NCI-H2171 (cell line): ENCODE measurements at places on chromosomes 7 and 10.

- no peak for DNase-seq
Observed at GRCh38 chr7:12833829-12834228, 146.4 kb downstream of the ARL4A start.

GRCh38 chr7:1329966-1330800 lies 97.5 kb downstream of the UNCX start:
- DNase-seq, result no peak

GRCh38 chr7:155594961-155595366 lies 48.6 kb upstream of the CNPY1 start:
- DNase-seq, result no peak

- DNase-seq, result no peak
Observed at GRCh38 chr10:132714986-132715775, 70.8 kb downstream of the NKX6-2 start.

GRCh38 chr10:33150889-33151288 lies 183.6 kb downstream of the NRP1 start:
- DNase-seq, result no peak

DNA sequence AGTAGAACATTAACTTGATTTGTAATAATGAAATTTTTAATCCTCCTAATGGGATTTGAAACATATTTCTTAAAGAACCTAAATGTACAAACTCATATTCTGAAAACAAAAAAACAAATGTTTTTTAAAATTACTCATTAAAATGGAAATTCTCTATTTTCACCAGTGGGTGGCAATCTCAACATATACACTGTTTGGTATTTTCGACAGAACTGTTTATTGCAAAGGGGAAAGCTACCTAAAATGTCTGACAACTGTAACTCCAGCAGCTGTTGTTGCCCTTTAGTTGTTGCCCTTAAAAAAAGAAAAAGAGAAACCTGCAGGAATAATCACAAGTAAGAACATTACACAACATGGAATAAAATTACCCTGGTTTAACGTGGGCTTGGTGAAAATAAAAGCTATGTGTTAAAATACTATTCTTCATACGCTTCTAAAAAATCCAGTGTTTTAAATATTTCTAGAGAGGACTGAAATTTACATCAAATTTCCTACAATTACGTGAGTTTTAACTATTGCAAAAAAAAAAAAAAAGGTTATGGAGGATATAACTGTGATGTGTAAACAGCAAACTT lies 54.5 kb downstream of the COL1A2 start:
- DNase-seq, result peak; percentile 45

DNA sequence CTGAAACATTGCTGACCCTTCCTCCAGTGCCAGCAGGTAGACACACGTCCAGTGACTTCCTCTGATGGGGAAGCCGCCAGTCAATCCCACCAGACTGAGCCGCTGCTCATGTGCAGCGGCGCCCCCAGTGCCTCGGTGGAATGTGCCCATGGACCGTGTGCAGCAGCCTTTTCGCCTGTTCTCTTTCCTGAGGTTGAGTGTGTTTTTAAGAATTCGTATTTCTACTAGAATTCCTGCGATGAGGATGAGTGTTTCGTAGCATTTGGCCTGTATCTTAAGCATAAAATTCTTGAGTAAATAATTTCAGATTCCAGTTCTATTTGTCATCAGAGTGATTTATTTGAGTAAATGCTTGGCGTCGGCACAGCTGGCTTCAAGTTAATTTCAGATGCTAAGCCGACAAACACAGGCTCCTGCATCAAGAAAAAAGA lies 35.4 kb downstream of the BNIP3 start:
- DNase-seq, result no peak

DNA sequence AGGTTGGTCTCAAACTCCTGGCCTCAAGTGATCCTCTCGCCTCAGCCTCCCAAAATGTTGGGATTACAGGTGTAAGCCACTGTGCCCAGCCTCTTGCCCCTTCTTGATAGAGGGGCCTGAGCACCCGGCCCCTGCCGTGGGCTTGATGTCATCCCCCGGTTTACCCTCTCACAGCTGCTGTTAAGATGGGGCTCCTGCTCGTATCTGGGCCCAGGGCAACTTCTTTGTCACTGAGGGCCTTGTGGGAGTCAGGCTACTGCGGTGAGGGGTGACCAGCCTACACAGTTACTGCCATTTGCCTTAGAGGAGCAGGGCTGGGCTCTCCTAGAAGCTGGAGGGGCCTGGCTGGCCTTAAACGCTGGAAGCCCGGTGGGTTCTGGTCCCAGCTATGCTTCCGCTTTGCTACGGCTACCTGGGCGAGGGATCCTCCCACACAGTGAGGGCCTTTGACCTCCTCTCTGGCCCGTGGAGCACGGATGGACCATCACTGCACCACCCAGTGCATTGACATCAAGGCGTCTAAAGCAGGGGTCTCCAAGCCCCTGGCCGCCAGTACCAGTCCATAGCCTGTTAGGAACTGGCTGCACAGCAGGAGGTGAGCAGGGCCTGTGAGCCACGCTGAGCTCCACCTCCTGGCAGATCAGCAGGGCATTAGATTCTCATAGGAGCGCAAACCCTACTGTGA lies 1.1 kb upstream of the TMEM130 start:
- DNase-seq, result no peak

- peak; percentile 64 for DNase-seq
Observed at GRCh38 chr10:113049881-113050280, 99.8 kb downstream of the TCF7L2 start.

- DNase-seq, result no peak
Observed at GRCh38 chr7:14381306-14381705, 391.8 kb upstream of the ETV1 start.

DNA sequence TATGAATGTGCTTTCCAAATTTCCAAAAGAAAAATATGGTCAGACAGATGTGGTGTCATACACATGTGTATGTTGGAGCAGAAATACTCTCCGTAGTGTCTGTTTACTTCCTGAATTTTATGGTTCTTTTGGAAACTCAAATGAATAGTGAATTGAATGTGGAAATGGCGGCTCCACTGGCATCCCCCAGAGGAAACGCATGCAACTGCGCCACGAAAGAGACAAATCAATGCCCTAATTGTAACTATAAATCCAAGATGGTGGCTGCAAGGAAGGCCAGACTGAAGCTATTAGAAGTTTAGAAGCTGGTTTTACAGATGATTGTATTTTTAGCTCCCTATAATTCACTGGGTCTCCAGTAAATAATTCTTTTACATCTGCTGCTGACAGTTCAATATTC lies 246.7 kb downstream of the FGFR2 start:
- no peak for DNase-seq

DNA sequence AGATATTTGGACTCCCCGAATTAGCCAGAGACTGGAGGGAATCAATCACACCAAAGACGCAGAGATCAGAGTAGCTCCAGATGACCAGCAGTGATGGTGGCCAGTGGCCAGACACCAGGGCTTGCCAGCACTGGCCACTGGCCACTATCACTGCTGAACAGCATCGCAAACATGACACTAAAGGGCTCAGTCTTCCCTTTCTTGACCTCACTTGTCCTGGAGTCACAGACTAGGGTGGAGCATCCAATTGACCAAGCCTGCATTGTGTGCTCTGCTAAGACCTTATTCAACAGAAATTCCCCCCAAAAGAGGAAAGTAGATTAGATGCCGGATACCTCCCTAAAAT lies 234.7 kb downstream of the CREB5 start:
- no peak for DNase-seq

GRCh38 chr10:84424731-84425167 lies 96.4 kb downstream of the CCSER2 start:
- DNase-seq, result no peak

GRCh38 chr7:1915956-1916600 lies 246.0 kb downstream of the ELFN1 start:
- DNase-seq, result no peak

DNA sequence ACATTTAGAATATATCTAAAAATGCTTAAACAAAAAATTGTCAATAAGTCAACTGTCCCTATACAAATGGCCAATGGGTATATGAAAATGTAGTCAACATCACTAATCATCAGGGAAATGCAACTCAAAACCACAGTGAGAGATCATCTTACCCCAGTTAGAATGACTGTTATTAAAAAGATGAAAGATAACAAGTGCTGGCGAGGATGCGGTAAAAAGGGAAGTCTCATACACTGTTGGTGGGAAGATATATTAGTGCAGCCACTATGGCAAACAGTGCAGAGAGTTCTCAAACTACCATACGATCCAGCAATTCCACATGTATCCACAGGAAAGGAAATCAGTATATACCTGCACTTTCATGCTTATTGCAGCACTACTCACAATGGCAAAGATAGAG lies 48.6 kb upstream of the APBB1IP start:
- DNase-seq, result no peak

DNA sequence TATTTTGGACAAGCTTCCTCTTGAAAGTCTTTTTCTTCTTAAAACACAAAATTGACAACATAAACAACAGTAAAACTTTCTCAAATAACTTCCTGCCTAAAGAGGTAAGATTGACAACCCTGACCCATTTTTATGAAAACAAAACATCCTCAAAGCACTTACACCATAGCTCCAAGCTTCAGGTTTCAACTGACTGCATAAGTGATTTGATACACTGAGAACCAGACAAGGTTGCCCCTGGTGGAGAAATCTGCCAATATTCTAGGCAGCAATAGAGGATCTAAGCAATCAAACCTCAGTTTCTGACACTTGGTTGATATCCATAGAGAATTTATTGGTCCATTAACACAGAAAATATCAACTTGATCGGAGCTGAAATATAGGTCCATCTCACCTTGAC lies 147.8 kb downstream of the ELAPOR2 start:
- DNase-seq, result no peak

- DNase-seq, result no peak
Observed at GRCh38 chr10:49184642-49185111, 3.5 kb downstream of the TMEM273 start.

DNA sequence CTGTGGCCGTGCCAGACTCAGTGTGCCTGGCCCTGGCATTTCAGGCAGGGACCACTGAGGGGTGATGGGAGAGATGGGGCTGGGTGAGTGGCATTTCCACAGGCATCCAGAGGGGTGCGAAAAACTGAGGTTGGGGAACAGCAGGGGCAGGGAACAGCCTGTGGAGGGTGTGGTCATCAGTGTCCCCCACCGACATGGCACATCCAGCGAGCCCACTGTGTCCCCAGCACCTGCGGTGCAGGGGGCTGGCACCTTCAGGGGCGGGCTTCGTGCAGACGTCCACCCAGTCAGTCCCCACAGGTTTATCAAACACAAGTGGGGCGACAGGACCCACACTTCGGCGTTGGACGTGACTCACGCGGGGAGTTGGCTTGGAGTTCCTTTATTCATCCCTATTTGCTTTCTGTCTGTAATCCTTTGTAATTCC lies 14.8 kb downstream of the CUX1 start:
- no peak for DNase-seq

DNA sequence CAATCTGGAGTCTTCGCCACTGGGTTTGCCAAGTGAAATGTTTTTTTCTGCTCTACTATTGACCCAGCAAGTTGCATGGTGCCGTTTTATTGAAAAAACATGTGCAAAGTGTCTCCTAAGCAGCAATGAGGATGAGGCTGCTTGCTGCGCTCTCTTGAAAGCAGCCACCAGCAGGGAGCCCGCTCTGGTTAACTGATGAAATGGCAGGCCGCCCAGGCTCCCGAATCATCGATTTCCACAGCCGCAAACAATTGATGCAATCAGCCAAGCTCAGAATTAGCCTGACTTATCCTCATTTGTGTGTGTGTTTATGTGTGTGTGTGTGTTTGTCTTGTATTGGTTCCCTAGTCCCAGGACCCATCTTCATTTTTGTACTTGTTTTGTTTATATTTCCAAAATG lies 22.2 kb upstream of the LYZL1 start:
- no peak for DNase-seq

- no peak for DNase-seq
Observed at GRCh38 chr10:2957785-2958184, 109.6 kb upstream of the PFKP start.

DNA sequence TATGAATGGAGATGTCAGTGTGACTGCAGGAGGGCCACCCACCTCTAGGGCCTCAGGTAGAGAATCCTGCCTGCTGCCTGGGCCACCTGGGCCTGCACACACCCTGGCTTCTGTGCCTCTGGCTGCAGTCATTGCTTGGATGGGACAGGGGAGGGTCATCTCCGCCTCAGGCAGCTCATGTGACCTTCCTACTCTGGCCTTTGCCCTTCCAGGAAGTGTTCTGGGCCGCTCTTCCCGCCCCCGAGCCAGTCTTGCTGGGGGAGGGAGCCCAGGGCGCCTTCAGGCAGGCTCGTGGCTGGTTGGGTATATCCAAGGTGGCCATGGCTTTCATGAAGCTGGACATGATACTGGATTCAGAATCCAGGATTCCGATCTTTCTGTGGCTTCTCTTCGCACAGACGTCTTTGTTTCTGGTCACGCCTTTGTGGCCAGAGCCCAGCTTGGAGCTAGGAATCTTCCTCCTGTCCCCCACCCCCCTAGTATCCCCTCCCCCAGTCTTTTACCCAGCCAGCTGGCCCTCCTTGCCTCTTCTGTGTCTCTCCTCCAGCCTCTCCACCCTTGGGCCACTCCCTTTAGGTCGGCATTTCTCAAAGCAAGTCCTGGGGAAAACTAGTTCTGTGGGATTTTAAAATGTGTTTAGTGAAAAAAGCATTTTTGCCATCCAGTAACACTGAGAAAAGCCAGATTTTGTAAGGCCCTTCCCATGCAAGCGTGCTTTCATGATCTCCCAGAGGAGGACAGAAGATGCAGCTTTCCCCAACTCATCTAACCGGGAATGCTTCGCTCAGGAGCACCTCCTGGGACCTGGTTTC lies 119.6 kb downstream of the ZMIZ1 start:
- no peak for DNase-seq

- DNase-seq, result no peak
Observed at GRCh38 chr10:64010711-64011110, 489.5 kb downstream of the REEP3 start.

- peak; percentile 42 for DNase-seq
Observed at GRCh38 chr10:132918617-132919373, 23.6 kb downstream of the CFAP46 start.

- DNase-seq, result no peak
Observed at GRCh38 chr7:133053321-133053891, 28.5 kb downstream of the CHCHD3 start.

DNA sequence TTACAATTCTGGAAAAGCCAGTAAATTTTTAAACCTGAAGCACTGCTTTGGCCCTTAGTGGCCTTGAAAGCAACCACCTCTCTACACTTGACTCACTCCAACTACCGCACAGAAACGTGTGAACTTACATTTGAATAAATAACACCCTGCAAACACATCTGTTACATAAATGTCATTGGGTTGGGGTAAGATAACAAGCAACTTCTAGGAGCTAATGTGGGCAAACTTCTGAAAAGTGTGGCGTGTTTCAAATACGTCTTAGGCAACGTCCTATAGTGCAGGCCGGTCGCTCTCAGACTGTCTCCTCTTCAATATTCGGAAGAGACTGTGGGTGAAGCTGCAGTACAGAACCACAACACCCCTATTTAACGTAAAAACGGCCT lies 474 bp downstream of the ORC5 start:
- no peak for DNase-seq

DNA sequence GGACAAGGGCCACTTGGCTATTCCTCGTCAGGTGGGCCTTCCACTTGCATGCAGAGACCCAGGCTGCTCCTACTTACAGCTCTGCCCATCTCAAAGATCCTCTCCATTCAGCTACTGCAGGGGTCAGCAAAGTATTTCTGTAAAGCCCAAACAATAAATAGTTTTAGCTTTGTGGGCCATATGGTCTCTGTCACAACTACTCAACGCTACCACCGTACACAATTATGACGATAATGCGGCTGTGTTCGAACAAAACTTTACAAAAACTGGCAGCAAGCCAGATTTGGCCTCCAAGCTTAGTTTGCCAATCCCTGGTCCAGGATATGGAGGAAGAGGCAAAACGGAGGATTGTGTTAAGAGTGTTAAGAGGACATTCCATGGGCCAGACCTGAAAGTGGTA lies 12.8 kb downstream of the RAB11FIP2 start:
- no peak for DNase-seq

GRCh38 chr10:29998142-29998808 lies 61.1 kb downstream of the JCAD start:
- no peak for DNase-seq

- no peak for DNase-seq
Observed at GRCh38 chr7:79157281-79157680, 296.2 kb downstream of the MAGI2 start.
